ENCODE measurements at places on chromosomes 7 and 10.

DNA sequence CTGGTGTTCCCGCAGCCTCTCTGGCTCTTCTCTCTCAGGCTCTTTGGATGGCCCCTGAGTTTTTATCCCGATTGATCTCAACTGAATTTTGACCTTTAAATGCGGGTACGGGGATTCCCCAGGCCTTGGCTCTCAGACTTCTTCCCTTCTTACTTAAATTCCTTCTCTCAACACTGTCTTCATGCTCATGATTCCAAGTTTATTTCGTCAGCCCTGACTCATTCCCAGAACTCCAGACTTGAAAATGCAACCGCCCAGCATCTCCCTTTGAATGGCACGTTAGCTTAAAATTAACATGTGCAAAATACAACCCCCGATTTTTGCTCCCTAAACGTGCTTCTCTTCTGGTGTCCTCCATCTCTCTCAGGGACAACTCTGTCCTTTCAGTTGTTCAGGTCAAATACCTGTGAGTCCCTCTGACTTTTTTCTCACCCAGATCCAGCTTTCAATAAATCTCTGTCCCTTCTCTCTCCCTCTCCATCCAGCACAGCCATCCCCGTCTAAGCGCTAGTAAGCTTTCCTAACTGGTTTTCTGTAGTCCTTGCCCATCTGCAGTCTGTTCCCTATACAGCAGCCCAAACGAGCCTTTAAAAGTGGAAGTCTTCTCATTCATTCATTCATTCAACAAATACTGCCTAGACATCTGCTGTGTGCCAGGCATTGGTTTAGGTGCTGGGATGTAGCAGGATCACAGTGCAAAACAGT lies 7.1 kb downstream of the HECW1 start:
- DNase-seq = no peak

GRCh38 chr7:29780346-29780745 lies 26.0 kb upstream of the WIPF3 start:
- no peak for DNase-seq

DNA sequence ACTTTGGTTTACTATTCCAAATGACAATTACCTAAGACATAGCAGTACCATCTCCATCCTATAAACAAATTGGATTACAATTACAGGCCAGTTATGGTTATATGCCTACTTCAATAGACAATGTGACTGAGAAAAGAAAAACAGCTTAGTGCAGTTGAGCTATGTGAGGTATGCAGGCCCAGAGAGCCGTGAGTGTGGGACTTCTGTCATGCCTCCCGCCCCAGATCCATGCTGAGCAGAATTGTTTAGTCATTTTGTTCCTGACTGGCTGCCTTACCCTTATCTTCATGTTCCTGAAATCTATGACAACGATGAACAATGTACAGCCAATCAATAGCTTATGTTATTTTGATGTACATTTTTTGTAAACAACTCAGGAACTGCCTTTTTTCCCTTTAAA lies 21.7 kb downstream of the LARP4B start:
- DNase-seq = no peak

DNA sequence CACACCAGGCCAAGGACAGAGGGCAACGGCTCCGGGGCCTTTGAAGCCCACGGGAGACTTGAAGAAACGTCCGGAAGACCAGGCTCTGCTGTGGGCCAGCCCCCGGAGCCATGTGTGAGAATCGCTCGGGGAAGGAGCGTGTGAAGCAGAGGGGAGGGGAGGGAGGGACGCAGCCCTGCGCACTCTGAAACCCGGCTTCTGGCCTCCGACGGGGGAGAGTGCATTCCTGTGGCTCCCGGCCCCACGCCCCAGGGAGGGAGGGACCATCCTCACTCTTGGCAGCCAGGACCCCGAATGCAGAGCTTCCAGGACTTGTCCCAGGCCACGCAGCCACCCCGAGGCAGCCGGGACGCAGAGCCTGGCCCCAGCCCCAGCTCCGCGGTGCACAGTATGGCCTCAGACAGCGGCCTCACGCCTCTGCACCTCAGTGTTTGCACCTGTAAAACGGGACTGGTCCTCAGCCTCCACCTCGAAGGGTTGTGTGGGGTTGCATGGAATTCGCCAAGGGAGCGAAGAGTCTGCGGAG lies 67.4 kb downstream of the PDGFA start:
- no peak for DNase-seq

- no peak for DNase-seq
These were observed 23.0 kb downstream of the VSIR start for GRCh38 chr10:71750124-71750841.

GRCh38 chr7:374706-375311 lies 84.8 kb downstream of the FOXL3 start:
- no peak for DNase-seq

DNA sequence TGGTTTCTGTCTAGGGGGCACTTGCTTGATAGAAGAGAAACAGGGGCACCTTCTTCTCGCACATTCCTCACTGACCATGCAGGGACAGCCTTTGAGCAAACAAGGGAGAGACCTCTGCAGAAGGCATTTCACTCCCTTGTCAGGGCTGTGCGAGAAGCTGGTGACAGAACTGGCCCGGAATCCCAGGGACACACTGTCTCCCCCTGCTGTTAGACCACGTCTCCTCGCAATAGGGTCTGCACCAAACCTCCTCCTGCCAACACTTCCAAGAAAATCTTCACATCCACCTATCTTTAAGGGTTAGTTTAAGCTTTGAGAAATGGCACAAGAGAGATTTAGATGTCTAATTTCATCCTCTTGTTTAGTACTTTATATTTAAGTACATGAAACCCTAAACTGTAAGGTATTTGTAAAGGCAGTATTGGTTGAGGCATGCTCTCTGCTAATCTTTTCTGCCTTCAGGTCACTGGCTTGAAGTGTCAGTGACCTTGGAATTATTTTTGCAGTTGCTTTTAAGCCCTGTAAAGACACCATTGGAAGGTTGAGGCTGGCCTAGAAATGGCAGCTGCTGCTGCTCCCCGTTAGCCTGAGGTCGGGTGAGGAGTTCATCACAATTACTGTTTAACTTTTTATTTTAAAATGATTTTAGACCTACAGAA lies 37.0 kb downstream of the RBM20 start:
- DNase-seq = no peak

DNA sequence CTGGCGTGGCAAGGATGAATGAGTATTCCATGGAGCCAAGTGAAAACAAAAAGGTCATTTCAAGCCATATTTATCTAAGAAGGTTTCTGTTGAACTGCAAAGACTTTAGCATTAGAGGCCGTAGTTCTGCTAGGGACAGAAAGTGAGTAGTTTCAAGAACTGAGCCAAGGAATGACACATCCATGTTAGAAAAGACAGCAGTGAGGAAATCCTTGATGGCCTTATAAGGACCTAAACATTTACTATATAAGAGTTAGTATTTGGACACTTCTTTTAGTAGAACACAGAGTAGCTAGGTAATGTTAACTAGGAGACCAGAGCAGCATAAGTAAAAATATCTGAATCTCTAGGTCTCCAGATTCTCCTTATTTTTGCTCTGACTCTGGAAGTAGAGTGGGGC lies 329.8 kb upstream of the SEMA3D start:
- DNase-seq = no peak

- DNase-seq = no peak
These were observed 199.2 kb downstream of the SLC25A13 start for GRCh38 chr7:96122746-96123145.

GRCh38 chr10:132338876-132339275 lies 6.9 kb downstream of the LRRC27 start:
- no peak for DNase-seq

DNA sequence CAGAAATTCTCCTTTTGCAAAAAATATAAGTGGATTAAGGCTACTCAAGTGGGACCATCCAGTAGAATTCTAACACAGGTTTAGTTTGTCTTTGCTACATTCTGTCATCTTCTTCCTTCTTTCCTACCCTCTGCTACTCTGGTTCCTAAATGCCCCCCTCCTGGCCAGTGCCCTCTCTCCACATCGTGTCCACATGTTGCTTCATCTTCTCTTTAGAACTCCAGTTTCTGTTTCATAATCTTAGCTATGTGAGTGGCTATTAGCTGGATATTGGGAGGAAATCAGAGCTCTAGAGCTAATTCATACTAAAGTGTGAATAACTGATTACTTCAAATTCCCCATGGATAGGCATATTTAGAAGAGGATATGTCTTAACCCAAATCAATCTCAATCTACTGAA lies 528.5 kb downstream of the LRMDA start:
- no peak for DNase-seq

- DNase-seq = no peak
These were observed 1066.5 kb downstream of the SORCS3 start for GRCh38 chr10:105707603-105708002.

DNA sequence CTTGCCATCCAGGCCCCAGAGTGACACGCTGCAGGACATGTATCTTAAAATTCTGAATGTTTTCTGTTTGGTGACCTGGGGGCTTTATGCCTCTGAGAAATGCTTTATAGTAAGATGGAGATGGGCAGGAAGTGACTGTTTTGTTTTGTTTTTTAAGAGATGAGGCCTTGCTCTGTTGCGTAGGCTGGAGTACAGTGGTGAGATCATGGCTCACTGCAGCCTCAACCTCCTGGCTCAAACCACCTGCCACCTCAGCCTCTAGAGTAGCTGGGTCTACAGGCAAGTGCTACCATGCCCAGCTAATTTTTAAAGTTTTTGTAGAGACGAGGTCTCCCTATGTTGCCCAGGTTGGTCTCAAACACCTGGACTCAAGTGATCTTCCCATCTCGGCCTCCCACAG lies 20.6 kb downstream of the ZNF777 start:
- DNase-seq = no peak

DNA sequence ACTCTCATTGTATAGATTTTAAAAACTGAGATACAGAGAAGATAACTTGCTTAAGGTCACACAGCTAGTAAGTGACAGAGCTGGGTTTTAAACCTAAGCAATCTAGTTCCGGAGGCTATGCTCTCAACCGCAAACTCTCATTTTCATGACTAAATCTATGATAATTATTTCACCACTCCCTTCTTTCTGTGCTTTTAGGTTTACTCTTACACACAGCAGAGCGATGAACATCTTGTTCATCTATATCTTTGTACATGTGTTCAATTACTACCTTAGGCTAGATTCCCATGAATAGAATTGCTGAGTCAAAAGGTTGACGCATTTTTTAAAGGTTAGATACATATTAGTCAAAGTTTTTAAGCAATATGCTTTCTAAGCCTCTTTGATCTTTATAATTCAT lies 154.8 kb downstream of the CHN2 start:
- no peak for DNase-seq

GRCh38 chr10:95262763-95263518 lies 27.9 kb downstream of the PDLIM1 start:
- DNase-seq = no peak

DNA sequence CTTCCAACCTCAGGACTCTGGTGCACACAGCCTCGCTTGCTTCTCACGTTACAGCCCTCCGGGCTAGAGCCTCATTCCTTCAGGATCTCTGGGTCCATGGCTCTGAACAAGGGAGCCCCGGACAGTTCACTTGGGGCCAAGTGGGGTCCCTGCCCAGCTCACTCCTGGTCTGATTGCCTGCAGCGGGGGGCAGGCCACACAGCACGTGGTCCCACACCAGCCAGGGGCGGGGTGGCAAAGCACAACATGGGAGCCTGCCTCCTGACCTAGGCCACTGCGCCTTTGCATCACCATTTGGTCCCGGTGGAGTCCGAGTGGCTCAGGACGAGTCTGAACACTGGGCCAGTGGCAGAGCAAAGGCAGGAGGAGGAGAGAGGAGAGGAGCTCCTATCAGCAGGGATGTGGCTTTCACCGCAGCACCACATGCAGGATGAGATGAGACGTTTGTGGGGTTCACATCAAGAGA lies 13.4 kb upstream of the CRYGN start:
- no peak for DNase-seq

DNA sequence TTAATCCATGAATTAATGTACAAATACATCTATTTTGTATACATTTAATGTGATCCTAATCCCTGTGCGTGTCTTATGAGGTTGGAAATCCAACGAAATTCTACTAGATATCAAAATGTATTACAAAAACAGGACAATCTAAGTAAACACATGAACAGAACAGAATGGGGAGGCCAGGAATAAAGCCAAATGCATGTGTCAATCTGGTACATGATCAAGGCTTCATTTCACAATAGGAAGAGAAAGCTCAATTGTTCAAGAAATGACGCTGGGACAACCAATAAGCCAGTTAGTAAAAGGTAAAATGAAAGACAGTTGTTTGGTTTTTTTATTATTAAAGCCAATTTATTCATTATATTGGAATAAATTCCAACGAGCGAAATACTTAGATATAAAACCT lies 83.0 kb downstream of the COL13A1 start:
- DNase-seq = no peak

GRCh38 chr7:35792472-35792871 lies 8.4 kb upstream of the SEPTIN7 start:
- no peak for DNase-seq

DNA sequence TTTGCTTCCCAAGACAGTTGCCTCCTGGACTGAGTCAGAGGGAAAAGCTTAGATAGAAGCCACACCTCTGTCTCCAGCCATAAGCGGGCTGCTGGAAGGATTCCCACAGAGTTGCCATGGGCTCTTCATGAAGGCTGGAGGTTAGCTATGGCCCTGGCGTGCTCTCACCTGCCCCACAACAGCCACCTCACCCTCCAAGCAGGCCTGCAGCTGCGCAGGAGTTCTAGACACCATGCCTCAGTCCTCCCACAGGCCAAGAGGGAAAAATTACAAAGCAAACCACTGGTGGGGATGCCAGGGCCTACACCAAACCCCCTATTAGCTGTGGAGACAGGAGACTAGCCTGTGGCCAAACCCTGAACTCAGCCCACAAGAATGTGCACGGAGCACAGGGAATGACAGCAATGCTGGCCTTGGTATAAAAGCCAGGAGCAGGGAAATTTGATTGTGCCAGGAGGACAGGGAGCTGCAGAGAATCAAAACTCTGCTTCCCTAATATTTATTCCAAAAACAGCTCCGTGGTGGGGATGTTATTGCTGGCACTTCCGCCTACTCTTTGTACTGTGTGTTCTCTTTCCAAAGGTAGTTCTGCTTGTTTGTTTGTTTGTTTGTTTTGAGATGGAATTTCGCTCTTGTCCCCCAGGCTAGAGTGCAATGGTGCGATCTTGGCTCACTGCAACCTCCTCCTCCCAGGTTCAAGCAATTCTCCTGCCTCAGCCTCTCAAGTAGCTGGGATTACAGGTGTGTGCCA lies 60.3 kb upstream of the STK17A start:
- DNase-seq = no peak

- DNase-seq = no peak
These were observed 80.7 kb downstream of the ZNF365 start for GRCh38 chr10:62454687-62455397.

- no peak for DNase-seq
These were observed 32.3 kb upstream of the BHLHA15 start for GRCh38 chr7:98178762-98179490.

Measured in CMK (cell line).